ENCODE measurements at places on chromosomes 1 and 21. TPM values are rescaled to one million over a fixed set of nuclear protein-coding genes. Genes with fewer than 3 reads are reported as not detected.

GRCh38 chr1:88204111-88204510 is 480.0 kb upstream of the PKN2 start:
- no peak for DNase-seq

GRCh38 chr1:247102381-247102780 is 1.8 kb downstream of the ZNF669 start:
- DNase-seq: no peak

DNA sequence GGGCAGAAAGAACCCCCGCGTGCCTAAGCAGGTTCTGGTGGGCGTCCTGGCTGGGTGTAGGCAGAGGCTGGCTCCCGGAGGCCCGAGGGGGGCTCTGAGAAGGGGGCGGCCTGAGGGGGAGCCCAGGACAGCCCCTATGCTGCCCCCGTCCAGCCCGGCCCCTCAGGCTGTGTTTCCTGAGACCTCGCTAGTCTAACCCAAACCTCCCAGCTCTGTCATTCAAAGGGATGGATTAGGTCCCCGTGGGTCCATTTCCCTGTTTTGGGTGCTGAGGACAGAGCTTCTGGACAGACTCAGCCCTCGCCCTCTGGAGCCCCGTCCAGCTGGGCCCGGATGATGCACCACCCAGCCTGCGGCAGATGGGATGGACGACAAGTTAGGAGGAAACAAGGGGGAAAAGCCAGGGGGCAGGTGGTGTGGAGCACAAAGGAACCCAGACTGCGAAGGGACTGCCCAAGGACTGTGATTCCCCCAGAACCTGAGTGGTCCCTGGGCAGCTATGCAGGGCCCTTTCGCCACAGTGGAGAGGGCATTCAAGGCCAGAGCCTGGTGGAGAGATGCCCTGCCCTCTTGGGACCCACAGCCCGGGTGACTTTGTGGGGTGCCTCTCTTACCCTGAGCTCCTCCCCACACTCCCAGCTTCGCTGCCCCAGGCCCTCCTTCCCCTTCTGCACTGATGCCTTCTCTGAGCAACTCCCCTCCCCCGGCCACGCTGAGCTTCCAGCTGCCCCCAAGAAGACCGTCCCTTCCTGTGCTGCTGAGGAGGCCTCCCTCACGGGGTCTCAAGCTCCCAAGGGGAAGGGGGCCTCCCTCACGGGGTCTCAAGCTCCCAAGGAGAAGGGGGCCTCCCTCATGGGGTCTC is 2.8 kb downstream of the HES4 start:
- no peak for DNase-seq

DNA sequence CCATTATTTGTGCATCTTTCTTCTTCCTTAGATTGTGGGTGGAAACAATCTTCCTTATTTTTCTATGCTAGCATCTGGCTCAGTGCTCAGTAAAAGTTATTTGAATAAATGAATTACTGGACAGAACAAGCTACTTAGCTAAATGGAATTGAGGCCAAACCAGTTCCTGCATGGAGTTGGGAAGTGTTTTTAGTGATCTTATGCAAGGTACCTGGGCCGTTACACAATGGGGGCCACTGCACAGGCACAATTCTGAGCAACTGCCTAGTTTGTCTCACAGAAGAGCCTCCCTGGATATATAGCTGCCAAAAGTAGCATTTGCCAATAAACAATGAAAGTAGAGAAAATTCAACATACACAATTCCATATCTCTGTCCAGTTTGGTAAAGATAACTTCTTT is 27.0 kb upstream of the SERBP1 start:
- no peak for DNase-seq

DNA sequence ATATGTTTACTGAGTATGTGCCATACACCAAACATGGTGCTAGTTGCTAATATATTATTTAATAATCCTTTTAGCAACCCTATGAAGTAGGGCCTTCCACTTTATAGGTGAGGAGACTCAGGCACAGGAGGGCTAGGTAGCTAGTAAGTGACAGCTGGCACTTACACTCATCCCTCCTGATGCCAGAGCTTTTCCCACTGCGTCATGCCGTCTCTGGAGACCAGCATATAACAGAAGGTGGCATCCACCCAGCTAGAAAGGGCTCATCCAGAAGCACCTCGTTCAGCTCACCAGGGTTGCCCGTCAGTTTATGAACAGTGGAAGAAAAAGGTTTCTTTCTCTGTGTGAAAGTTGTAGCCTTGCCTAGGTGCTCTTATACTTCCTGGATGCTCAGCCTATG is 108.9 kb downstream of the NOS1AP start:
- DNase-seq: no peak

GRCh38 chr1:153070243-153070642 is 1.2 kb downstream of the SPRR2B start:
- no peak for DNase-seq

- DNase-seq: no peak
These were observed 57.7 kb upstream of the LRP8 start for GRCh38 chr1:53385276-53386225.

GRCh38 chr1:108140177-108140576 is 60.0 kb downstream of the SLC25A24 start:
- no peak for DNase-seq

The E2F2 gene
- 37.1 TPM for total RNA-seq

Data from Daoy (cell line).